ENCODE measurements at places on chromosomes 2 and 18. TPM values are rescaled to one million over a fixed set of nuclear protein-coding genes. Genes with fewer than 3 reads are reported as not detected.

- no peak for DNase-seq
These were observed 52.1 kb upstream of the LAPTM4A start for GRCh38 chr2:20103530-20103929.

DNA sequence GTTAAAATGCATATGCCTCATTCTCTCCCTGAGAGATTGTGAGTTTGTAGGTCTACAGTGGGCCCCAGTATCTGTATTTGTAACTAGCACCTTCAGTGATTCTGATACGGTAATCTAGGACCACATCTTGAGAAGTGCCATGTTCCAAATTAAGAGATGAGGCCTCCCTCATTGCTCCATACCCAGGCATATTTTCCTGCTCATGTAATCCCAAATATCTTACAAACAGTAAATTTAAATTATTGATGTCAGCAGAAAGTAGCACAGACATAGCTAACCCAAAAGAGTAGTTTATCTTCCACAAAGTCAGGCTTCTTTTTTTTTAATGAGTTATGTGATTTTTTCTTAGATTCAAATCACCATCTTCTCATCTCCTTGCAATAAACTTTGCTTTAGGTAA lies 263.8 kb downstream of the SETBP1 start:
- no peak for DNase-seq

The SPC25 gene
- 11.5 TPM for total RNA-seq

GRCh38 chr2:45067859-45068570 lies 58.8 kb upstream of the SIX2 start:
- DNase-seq: no peak

The CIDEA gene
- 0.48 TPM for total RNA-seq

The OTOS gene
- total RNA-seq: not detected

The MARCHF4 gene
- total RNA-seq: 0.05 TPM

DNA sequence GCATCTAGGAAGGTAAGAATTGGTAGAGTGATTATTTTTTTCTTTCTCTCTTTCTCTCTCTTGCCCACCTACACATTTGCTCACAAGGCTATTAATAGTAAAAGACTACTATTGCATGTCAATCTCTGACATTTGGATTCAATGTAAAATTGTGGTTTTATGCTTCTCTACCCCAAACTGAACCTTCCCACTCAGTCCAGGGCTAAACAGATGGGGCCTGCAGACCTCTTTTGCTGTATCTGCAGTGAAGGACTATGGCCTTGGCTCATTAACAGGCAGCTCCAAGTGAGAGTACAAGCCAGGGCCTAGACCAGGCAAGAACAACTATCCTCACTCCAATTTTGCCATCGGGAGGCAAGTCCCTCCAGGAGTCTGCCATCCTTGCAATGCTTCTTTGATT lies 68.3 kb upstream of the ARL4C start:
- DNase-seq: no peak

DNA sequence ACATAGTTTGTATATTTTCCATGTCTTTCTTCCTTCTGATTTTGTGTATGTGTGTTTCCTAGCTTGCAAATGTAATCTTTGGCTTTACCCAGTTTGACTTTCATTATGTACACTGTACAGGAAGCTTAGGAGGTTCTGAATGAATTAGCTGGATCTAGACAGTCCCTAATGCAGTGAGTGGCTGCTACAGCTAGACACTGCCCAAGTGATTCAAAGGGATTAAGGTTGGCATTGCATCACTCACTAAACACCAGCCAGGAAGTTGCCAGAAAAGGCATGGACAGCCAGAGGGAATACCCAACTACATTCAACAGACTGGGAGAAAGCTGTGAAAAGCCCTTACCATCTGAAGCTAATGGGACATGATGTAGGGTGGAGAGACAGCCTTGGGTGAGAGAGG lies 316.0 kb upstream of the MEX3C start:
- no peak for DNase-seq

GRCh38 chr2:3463944-3464343 lies 55.4 kb downstream of the ADI1 start:
- DNase-seq: no peak
